NCI-H1930 (cell line): ENCODE measurements at places on chromosomes 1 and 21.

- no peak for DNase-seq
These were observed 49.0 kb downstream of the SYT2 start for GRCh38 chr1:202661136-202661845.

GRCh38 chr1:66957938-66958337, 33.1 kb downstream of the MIER1 start:
- DNase-seq, result no peak

DNA sequence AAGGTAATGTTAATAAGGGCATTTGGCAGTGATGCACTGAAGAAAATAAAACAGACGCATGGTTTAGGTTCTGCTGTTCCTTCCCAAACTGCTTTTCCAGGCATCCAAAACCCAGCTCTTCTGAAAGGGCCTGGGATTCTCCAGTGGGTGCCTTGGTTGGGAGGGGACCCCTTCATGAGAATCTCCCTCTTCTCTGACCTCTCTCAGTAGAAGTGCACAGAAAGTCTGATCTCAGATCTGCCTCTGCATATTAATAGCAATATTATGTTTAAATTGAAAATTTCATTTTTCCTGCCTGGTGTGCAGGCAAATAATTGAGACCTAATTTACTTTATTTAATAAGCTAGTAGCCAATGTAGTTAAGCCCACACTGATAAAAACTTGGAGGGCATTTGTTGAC, 260.6 kb downstream of the CAMTA1 start:
- DNase-seq, result no peak

DNA sequence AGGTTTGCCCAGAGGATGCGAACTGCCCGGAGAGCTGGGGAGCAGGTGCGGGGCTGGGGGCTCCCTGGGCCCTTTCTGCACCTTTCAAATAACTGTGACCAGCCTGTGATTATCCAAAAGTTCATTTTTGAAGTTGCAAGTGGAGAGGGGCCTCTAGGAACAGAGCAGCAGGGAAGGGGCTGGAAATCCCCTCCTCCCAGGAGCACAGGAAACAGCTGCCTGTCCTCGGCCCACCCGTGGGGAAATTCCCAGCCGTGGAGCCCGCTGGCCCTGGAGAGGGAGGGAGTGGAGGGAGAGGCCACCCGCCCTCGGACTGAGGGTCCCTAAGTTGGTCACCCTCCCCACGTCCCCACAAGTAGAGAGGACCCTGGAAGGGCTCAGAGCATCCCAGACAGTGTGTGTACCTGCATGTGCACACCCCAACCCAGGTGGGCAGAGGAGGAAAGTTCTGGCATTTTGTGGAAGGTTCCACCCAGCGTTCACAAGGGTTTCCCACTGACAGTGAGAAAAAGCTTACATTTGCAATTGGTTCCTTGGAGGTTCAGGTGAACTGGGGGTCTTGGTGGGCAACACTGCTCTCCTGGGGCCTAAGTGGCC, 1.2 kb upstream of the TNFRSF4 start:
- DNase-seq, result no peak

GRCh38 chr21:31196724-31197123, 147.3 kb downstream of the TIAM1 start:
- no peak for DNase-seq

GRCh38 chr21:34687065-34687464, 18.3 kb downstream of the CLIC6 start:
- DNase-seq, result no peak
